Endodermal cell (in vitro differentiated cells): ENCODE measurements at places on chromosomes 16 and 17. TPM values are rescaled to one million over a fixed set of nuclear protein-coding genes. Genes with fewer than 3 reads are reported as not detected.

Gene ST6GALNAC2
- 16.2 to 26.9 TPM (median 23.8 TPM) in 3 replicates for total RNA-seq

GRCh38 chr17:59396134-59396826 lies 64.8 kb downstream of the YPEL2 start:
- peaks cover 16% of the 10 kb centered on the region for H3K4me1 ChIP-seq
- no peaks in the 10 kb centered on the region for H3K27me3 ChIP-seq
- no peak overlapping the region for H3K27ac ChIP-seq
- H3K4me3 ChIP-seq: no peak overlapping the region

DNA sequence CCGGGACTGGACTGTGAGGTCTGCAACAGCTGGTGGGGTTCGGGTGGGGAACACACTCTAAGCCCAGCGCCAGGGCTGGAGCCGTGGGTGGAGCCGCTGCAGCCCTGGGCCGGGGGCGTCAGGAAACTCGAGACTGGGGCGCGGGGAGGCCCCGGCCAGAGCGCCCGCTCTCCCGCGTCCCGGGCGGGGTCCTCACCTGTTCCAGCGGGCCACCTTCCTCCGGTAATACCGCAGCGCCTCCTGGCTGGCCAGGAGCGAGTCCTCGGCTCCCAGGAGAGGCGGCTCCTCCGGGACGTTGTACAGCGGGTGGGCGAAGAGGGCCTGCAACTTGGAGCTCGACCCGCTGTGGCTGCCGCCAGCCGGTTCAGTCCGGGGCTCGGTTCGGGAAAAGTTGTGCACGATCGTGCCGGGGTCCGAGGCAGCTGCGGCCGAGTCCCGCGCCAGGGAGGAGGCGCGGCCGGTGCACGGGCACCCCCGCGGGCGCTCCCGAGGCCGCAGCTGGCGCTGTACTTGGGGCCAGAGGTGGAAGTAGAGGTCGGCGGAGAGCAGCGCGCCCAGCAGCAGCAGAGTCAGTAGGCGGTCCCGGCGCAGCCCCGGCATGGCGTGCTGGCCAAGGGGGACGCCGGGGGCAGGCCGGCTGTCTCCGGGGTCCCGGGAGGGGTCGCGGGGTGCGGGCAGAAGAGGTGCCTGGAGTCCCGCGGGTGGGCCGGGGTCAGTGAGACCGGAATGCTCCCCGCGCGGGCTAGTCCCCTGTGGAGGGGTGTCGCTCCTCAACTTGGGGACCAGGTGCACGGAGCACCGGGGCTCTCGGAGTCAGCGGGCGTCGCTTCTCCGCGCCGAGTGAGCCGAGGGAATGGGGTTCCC lies 868 bp downstream of the FAM20A start:
- H3K27ac ChIP-seq: no peak overlapping the region
- peak overlapping the region; percentile 89 for H3K4me3 ChIP-seq
- peaks cover 5% of the 10 kb centered on the region for H3K27me3 ChIP-seq
- peaks cover 5% of the 10 kb centered on the region for H3K4me1 ChIP-seq

Gene NUDT16L1
- 40.2 and 40.7 TPM in 2 replicates for total RNA-seq

DNA sequence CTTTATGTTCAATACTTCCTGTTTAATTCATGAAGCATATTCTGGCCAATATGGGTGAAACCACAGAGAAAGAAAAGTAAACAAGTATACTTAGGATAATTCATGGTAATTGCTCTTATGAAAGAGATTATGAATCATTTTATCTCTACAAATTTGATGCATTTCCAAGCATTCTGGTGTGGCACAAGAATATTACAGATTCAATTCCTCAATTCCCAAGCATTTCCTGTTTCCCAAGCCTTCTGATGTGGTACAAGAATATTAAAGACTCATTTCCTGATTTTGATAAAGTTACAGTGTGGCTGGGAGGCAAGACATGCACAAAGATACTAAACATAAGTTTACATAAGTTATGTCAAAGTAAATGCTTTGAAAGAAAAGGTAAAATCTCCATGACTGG lies 126.1 kb upstream of the NUDT7 start:
- H3K36me3 ChIP-seq: no peaks in the 10 kb centered on the region
- H3K4me1 ChIP-seq: no peaks in the 10 kb centered on the region
- H3K4me3 ChIP-seq: no peak overlapping the region
- H3K27me3 ChIP-seq: no peaks in the 10 kb centered on the region

DNA sequence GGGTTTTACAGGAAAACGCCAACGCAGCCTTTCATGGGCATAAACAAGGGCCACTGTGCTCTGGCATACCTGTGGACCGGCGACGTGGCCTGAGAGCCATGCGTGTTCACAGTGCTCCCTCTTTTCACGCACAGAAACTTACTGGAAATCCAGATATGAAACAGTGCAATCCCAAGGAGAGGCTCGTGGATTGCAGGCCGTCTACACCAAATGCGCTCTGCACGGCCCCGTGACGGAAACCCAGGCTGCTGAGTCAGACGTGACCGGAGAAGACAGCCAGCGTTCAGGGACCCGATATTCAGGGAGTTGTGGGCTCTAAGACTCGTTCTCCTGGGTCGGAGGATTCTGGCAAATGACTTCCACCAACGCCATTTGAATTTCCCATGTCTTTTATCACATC lies 129.2 kb downstream of the FOXL1 start:
- H3K4me1 ChIP-seq: no peaks in the 10 kb centered on the region
- H3K27ac ChIP-seq: no peak overlapping the region
- H3K36me3 ChIP-seq: no peaks in the 10 kb centered on the region
- no peak overlapping the region for H3K4me3 ChIP-seq
